ENCODE measurements at places on chromosomes 1 and 21. TPM values are rescaled to one million over a fixed set of nuclear protein-coding genes. Genes with fewer than 3 reads are reported as not detected.

The KRTAP10-1 gene
- total RNA-seq: not detected

The CFAP107 gene
- not detected for total RNA-seq

The HMGB4 gene
- total RNA-seq: not detected

The PROK1 gene
- total RNA-seq: 0.95 TPM

The BRDT gene
- not detected for total RNA-seq

The RBM34 gene
- 62.6 TPM for total RNA-seq

The CFAP141 gene
- not detected for total RNA-seq

- H3K36me3 ChIP-seq: no peaks in the 10 kb centered on the region
- peak overlapping the region; percentile 4 for H3K27ac ChIP-seq
- H3K4me3 ChIP-seq: no peak overlapping the region
- no peaks in the 10 kb centered on the region for H3K4me1 ChIP-seq
- H3K27me3 ChIP-seq: no peaks in the 10 kb centered on the region
Measured at GRCh38 chr1:9785406-9785805, 38.4 kb downstream of the CLSTN1 start.

DNA sequence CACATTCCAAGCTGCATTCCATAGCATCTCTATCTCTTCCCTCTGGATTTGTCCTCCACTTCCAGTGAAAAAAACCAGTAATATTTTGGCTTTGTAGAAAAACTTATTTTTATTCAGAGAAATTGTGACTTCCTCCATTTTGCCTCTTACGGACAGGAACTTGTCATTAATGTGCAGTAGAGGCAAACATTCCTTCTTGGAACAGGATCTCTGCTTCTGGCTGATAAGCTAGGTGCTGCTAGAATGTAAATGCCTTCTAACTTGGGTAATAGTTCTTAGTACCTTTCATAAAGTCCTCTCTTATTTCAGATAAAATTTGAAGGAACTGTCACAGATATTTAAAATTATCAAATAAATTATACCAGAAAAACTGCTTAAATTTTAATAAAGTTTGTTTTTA is 707.8 kb downstream of the USP25 start:
- no peak overlapping the region for H3K4me3 ChIP-seq
- H3K27me3 ChIP-seq: no peaks in the 10 kb centered on the region
- peaks cover 7% of the 10 kb centered on the region for H3K36me3 ChIP-seq
- H3K4me1 ChIP-seq: peaks cover 26% of the 10 kb centered on the region
- DNase-seq: no peak

DNA sequence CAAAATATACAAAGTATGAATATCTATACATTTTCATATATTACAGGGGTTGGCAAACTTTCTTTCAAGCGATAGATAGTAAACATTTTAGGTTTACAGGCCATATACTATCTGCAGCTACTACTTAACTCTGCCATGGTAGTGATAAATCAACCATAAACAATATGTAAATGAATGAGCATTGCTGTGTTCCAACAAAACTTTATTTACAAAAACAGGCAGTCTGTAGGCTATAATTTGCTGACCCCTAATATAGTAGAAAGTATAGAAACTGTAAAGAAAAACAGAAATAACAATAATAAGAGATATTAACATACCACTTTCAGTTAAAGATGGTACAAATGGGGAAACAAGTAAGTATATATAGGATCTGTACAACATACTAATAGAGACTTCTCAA is 58.1 kb downstream of the COLGALT2 start:
- H3K4me1 ChIP-seq: peaks cover 4% of the 10 kb centered on the region
- H3K36me3 ChIP-seq: no peaks in the 10 kb centered on the region
- H3K27ac ChIP-seq: no peak overlapping the region
- H3K27me3 ChIP-seq: no peaks in the 10 kb centered on the region
- H3K4me3 ChIP-seq: no peak overlapping the region

DNA sequence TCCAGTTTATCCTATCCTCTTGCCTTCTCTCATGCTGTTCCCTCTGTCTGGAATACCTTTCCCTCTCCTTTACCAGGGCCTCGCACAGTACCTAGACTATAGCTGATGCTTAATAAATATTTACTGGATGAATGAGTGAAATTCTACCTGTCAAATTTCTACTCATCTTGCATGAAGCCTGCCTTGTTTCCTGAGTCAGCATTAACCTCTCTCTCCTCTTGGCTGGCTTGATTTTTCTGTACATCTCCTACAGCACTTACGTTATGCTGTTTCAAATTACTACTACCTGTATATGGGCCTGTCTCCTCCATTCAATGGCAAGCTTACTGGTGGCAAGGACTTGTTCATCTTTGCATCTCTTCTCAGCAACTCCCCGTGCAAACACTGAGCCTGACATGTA is 130.8 kb downstream of the CAPN8 start:
- no peak for DNase-seq
- H3K4me3 ChIP-seq: no peak overlapping the region
- H3K27me3 ChIP-seq: peaks cover 71% of the 10 kb centered on the region
- H3K27ac ChIP-seq: no peak overlapping the region
- H3K36me3 ChIP-seq: no peaks in the 10 kb centered on the region
- H3K4me1 ChIP-seq: no peaks in the 10 kb centered on the region

DNA sequence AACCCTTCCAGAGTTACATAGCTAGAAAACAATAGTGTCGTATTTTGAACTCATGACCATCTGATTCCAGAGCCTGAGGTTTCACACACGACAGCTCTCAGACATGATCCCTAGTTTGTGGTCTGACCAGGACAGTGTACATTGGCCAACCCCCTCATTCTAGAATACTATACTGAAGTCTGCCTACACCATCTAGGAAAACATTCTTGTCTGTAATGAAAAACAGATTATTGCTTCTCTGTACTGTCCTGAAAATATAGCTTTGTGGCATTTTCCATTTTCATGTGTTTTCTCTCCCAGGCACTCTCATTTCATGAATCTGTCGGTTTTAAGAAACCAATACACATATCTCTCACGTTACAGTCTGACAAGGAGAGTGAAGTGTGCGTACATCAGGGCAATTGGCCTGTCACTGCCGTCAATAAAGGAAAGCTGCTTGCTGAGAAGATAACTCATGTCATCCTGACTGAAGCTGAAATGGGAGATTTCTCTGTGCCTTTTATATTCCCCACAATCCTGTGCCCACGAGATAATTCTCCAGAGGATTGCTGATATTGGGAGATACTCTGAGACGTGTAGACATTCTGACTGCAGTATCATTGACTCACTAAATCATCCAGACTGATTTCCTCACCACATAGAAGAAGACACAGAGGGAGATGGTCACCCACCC is 585.6 kb downstream of the PLPP3 start:
- peaks cover 9% of the 10 kb centered on the region for H3K36me3 ChIP-seq
- DNase-seq: no peak
- peaks cover 9% of the 10 kb centered on the region for H3K4me1 ChIP-seq

- DNase-seq: no peak
- H3K4me3 ChIP-seq: no peak overlapping the region
- no peaks in the 10 kb centered on the region for H3K27me3 ChIP-seq
- H3K36me3 ChIP-seq: no peaks in the 10 kb centered on the region
- H3K27ac ChIP-seq: no peak overlapping the region
- peaks cover 25% of the 10 kb centered on the region for H3K4me1 ChIP-seq
Measured at GRCh38 chr1:39822146-39822545, 33.5 kb upstream of the BMP8B start.

DNA sequence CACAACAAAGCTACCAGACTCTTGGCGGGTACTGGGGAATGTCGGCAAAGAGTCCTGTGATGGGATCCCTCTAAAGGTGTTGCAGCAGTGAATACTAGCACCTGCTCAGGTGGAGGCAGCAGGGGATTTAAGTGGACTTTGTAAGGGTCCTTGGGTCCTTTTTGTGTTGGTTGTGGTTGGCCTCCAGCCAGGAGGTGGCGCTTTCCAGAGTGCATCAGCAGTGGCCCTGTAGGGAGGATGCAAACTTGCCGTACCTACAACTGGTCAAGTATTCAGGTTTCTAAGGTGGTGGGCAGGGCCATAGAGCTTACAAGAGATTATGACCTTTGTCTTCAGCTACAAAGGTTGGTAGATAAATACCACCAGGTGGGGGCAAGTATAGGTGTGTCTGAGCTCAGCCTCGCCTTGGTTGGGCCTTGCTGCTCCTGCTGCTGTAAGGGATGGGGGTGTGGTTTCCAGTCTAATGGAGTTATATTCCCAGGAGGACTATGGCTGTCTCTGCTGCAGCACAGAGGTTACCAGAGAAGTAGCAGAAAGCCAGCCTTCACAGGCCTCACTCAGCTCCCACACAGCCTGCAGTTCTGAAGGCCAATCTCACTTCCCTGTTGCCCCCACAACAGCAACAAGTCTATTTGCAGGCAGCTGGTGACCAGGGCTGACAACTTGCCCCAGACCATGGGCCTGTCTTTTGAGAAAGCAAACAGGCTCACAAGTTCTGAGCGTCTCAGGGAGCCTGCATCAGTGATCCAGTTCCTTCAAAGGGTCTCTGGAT is 7.3 kb downstream of the OR2M5 start:
- H3K27ac ChIP-seq: no peak overlapping the region
- H3K36me3 ChIP-seq: no peaks in the 10 kb centered on the region
- no peaks in the 10 kb centered on the region for H3K4me1 ChIP-seq
- no peak for DNase-seq
- no peak overlapping the region for H3K4me3 ChIP-seq

GRCh38 chr1:228143480-228144192 is 3.6 kb downstream of the GUK1 start:
- no peak for DNase-seq
- peak overlapping the region; percentile 38 for H3K4me3 ChIP-seq
- no peaks in the 10 kb centered on the region for H3K27me3 ChIP-seq
- H3K27ac ChIP-seq: no peak overlapping the region
- H3K36me3 ChIP-seq: no peaks in the 10 kb centered on the region

- H3K27me3 ChIP-seq: no peaks in the 10 kb centered on the region
- no peaks in the 10 kb centered on the region for H3K4me1 ChIP-seq
- no peak for DNase-seq
- H3K36me3 ChIP-seq: peaks cover 29% of the 10 kb centered on the region
- H3K4me3 ChIP-seq: no peak overlapping the region
Measured at GRCh38 chr1:231278100-231278790, 37.2 kb downstream of the GNPAT start.

DNA sequence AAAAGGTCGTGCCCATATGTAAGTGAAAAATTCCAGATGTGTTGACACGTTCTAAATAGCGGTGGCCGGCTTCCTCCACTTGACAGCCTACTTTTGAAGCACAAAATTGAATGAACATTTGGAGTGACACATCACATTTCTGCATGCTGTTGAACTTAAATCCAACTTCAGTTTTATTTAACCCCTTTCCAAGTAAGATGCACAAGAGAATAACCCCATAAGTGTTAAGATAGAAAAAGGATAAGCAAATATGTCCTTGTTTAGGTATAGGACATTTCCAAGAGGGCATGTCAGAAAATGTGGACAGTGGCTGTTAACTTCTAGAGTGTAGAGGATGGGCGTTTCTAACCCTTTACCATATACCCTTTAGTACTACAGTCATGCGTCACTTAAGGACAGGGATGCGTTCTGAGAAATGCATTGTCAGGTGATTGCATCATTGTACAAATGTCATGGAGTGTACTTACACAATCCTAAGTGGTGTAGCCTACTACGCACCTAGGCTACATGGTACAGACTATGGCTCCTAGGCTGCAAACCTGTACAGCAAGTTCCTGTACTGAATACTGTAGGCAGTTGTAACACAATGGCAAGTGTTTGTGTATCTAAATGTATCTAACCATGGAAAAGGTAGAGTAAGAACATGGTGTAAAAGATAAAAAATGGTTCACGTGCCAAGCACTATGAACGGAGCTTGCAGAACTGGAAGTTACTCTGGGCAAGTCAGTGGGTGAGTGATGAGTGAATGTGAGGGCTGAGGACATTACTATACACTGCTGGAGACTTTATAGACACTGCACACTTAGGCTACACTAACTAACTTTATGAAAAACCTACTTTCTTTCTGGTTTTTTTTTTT is 9.3 kb upstream of the FAM89A start:
- no peak overlapping the region for H3K4me3 ChIP-seq
- peaks cover 47% of the 10 kb centered on the region for H3K27me3 ChIP-seq
- H3K27ac ChIP-seq: no peak overlapping the region
- H3K36me3 ChIP-seq: no peaks in the 10 kb centered on the region

GRCh38 chr1:181936768-181937581 is 124.5 kb downstream of the ZNF648 start:
- no peak for DNase-seq
- no peaks in the 10 kb centered on the region for H3K4me1 ChIP-seq
- H3K36me3 ChIP-seq: no peaks in the 10 kb centered on the region
- peaks cover 6% of the 10 kb centered on the region for H3K27me3 ChIP-seq
- no peak overlapping the region for H3K27ac ChIP-seq
- no peak overlapping the region for H3K4me3 ChIP-seq

GRCh38 chr1:32536117-32536516 is 3.1 kb upstream of the ZBTB8A start:
- peaks cover 26% of the 10 kb centered on the region for H3K4me1 ChIP-seq
- no peak overlapping the region for H3K4me3 ChIP-seq
- DNase-seq: no peak
- no peaks in the 10 kb centered on the region for H3K36me3 ChIP-seq
- H3K27me3 ChIP-seq: no peaks in the 10 kb centered on the region
- no peak overlapping the region for H3K27ac ChIP-seq

DNA sequence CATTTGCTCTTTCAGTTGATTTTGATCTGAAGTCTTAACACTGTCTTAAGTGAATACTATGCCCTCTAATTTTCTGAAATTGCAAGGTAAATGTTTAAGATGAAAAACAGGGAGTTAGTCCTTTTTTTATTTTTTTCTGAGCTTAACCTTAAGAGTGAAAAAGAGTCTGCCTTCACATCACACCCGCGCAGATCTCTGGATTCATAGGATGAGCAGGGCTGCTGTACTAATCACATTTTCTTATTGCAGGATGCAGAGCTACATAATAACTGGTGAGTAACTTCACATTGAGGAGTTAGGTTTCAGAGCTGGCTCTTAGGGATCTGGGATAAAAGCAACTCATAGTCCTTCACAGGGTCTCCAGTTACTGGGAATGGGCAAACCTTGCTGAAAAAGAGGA is 188.7 kb upstream of the ATP1B1 start:
- H3K36me3 ChIP-seq: no peaks in the 10 kb centered on the region
- H3K4me3 ChIP-seq: no peak overlapping the region
- no peak for DNase-seq
- no peak overlapping the region for H3K27ac ChIP-seq
- no peaks in the 10 kb centered on the region for H3K27me3 ChIP-seq
- H3K4me1 ChIP-seq: peaks cover 14% of the 10 kb centered on the region

- H3K36me3 ChIP-seq: no peaks in the 10 kb centered on the region
- DNase-seq: no peak
- no peak overlapping the region for H3K4me3 ChIP-seq
- H3K4me1 ChIP-seq: peaks cover 18% of the 10 kb centered on the region
Measured at GRCh38 chr1:67350783-67351182, 43.1 kb downstream of the IL12RB2 start.

- H3K4me3 ChIP-seq: no peak overlapping the region
- no peak for DNase-seq
- no peak overlapping the region for H3K27ac ChIP-seq
- peaks cover 7% of the 10 kb centered on the region for H3K4me1 ChIP-seq
Measured at GRCh38 chr1:37482796-37483744, 8.7 kb downstream of the ZC3H12A start.

- no peak overlapping the region for H3K4me3 ChIP-seq
- DNase-seq: no peak
- H3K4me1 ChIP-seq: peaks cover 6% of the 10 kb centered on the region
- peaks cover 19% of the 10 kb centered on the region for H3K27me3 ChIP-seq
- H3K36me3 ChIP-seq: no peaks in the 10 kb centered on the region
Measured at GRCh38 chr1:79004916-79005315, 1.6 kb downstream of the ADGRL4 start.

- no peaks in the 10 kb centered on the region for H3K36me3 ChIP-seq
- H3K4me3 ChIP-seq: no peak overlapping the region
- H3K4me1 ChIP-seq: peaks cover 73% of the 10 kb centered on the region
- DNase-seq: no peak
Measured at GRCh38 chr1:117179471-117179870, 31.3 kb downstream of the VTCN1 start.

Data from mesothelial cell of epicardium (in vitro differentiated cells).